ENCODE measurements at places on chromosomes 4 and X. TPM values are rescaled to one million over a fixed set of nuclear protein-coding genes. Genes with fewer than 3 reads are reported as not detected.
A peak's percentile ranks its signal among the peaks of the same experiment; 100 is the strongest.

Gene ARHGAP10
- 27.0 TPM for total RNA-seq

Gene KDR
- 496 TPM for total RNA-seq

Gene ARL13A
- total RNA-seq = not detected

Gene JADE1
- 13.1 TPM for total RNA-seq

Gene SPIN4
- 16.6 TPM for total RNA-seq

DNA sequence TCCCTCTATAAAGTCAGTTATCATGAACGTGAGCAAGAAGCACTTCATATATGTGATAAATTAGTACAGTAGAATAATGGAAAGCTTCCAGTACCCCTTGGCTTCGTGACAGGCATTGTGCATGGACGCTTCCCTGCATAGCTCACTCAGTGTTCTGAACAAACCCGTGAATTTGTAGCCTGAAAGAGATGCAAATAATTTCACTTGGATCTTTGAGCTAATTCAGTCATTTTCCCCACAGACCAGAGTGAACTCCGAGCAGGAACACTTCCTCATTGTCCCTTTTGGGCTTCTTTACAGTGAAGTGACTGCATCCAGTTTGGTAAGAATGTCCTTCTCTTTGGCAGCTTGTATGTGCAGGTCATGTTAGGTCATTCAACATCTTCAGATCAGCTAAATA is 50.1 kb downstream of the ADD1 start:
- DNase-seq = no peak

DNA sequence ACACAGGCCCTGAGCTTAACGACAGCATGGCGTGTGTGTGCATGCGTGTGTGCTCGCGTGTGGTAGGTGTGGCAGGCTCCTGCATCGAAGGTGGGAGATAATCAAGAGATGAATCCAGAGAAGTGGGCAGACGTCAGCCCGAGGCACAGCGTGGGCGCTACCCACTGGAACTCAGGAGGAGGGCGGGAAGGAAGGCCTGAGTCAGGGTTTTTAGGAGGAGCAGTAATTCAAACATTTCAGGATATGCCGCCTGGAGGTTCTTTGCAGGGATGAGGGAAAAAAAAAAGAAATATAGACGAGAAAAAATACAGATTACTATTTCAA is 66.3 kb upstream of the STX18 start:
- no peak for DNase-seq

DNA sequence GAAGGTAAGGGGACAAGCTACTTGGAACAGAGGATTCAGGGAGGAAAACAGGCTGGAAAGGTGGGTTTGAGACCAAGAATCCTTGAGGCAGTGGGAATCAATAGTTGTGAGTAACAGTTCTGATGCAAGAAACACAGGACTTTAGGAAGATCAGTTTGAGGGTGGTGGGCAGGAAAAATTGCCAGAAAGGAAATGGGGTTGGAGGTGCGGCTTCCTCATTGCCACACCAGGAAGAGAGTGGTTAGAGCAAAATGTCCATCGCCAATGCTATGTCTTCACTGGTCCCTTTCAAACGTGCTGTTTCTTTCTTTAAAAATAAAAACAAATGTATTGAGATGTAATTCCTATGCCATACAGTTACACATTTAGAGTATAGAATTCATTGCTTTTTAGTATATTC is 57.1 kb upstream of the NOCT start:
- no peak for DNase-seq

DNA sequence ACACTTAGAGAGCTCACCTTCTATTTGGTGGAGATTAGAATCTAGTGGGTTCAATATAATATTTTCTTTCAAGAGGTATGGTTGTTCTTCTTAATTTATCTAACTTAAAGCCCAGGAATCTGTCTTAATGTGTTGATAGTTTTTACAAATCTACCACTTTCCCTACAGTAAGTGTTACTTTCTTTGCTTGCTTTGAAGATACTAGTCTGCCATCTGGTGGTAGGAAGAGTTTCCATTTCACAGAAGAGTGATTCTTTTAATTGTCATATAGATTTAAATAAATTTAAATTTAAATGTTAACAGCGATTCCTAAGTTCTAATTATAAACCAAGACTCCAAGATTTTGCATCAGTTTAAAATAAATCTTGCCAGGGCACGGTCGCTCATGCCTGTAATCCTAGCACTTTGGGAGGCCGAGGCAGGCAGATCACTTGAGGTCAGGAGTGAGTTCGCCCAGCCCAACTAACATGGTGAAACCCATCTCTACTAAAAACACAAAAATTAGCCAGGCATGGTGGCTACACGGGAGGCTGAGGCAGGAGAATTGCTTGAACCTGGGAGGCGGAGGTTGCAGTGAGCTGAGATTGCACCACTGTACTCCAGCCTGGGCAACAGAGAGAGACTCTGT is 43.5 kb downstream of the NUDT9 start:
- peak; percentile 29 for DNase-seq

DNA sequence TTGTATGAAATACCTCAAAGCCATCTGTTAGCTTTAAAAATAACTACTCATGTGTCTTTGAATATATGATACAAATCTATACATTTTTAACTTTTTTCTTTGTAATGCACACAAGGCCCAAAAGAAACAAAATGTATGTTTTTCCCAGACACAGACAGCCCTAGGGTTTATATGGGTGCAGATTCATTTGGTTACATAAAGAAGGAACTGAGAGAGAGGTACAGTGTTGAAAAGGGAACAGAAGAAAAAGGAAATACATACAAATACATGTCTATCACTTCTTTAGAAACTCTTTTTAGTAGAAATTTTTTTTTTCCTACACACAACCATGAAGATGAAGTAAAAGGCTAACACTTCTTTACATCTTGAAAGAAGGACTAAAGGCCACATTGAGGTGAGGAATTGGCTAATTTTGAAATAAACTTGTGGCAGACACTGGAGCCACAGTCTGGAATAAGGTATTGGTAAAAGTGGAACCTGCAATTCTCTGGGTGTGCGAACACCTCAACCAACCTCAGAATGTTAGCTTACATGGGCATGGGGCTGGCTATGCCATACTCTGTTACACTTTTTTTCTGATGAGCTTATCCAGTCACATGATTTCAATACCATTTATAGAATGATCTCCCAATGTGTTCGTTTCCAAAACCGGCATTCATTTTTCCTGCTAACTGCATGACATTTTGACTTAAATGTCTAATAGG is 67.9 kb downstream of the FAM47C start:
- no peak for DNase-seq

DNA sequence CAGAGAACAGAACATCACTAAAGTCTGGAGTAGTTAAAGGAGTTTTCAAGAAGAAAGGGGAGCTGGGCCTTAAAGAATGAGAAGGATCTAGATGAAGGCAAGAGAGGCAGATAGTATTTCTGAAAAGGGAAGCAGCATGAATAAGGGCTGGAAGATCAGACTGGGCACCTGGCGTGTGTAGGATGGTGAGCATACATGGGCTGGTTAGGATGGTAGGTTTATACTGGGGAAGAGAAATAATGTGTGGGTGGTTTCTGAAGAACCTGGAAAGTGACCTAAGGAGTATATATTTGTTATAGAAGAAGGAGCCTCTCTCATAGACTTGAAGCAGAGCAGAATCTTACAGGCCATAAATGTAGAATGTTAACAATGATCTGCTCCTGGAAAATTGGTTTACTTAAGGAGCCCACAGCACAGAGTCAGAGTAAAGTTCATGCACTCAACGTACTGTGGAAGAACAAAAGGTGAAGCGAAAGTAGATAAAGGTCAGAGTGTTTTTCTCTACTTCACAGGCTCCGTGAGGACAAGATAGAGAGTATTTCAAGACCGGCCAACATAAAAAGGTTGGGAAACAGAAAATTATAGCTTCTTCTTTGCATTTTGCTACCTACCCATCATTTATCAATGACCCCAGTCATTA is 35.8 kb downstream of the MBNL3 start:
- DNase-seq = no peak

DNA sequence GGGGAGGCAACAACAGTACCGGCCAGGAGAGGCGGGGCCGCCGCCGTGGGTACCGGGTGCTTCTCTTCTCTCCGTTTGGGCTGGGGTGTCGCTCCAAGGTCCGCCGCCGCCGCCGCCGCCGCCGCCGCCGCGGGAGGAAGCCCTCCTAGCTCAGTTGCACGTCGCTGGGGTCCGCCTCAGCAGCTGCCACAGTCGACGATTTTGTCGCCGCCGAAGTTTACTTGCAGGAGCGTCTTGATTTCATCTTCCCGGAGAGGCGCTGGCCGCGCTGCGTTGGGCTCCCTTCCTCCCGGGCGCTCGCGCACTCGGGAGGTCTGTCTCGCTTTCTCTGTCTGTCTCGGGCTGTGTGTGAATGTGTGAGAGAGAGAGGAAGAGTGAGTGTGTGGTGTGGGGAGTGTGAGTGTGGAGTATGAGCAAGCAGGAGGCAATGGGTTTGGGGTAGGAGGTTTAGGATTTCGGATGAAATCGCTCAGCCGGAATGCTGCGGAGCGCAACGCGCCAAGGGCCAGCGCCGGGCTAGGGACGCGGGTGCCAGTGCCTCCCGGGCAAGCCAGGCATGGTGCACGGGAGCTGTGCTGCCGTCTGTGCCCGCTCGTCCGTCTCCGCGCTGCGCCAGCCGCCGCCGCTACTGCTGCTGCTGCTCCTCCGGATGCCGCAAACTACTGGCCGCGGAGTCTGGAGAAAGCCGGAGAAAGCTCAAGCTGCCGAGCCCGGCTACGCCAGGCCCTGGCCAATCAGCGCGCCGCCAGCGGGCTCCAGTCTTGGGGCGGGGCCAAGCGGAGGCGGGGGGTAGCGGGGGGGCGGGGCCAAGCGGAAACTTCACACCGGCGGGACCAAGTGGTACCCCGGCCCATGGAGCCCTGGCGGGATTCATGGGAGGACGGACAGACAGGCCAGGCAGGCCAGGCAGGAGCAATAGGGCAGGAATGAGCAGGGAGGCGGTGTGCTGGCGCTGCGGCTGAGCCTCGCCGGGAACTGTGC is at the start of gene PCDH19:
TSS of gene PCDH19 (minus strand) at position 664 of the 981 bp plus-strand sequence. CDS start 1,676 bp downstream, outside the sequence.
- no peak for DNase-seq

GRCh38 chr4:23978002-23978401 is 88.2 kb upstream of the PPARGC1A start:
- no peak for DNase-seq

GRCh38 chrX:118513120-118513898 is 17.7 kb downstream of the DOCK11 start:
- no peak for DNase-seq

- no peak for DNase-seq
Observed at GRCh38 chrX:3501833-3502535, 155.5 kb upstream of the MXRA5 start.

GRCh38 chr4:90061881-90062280 is 65.3 kb upstream of the CCSER1 start:
- no peak for DNase-seq

- no peak for DNase-seq
Observed at GRCh38 chr4:89243733-89244252, 63.8 kb downstream of the GPRIN3 start.

DNA sequence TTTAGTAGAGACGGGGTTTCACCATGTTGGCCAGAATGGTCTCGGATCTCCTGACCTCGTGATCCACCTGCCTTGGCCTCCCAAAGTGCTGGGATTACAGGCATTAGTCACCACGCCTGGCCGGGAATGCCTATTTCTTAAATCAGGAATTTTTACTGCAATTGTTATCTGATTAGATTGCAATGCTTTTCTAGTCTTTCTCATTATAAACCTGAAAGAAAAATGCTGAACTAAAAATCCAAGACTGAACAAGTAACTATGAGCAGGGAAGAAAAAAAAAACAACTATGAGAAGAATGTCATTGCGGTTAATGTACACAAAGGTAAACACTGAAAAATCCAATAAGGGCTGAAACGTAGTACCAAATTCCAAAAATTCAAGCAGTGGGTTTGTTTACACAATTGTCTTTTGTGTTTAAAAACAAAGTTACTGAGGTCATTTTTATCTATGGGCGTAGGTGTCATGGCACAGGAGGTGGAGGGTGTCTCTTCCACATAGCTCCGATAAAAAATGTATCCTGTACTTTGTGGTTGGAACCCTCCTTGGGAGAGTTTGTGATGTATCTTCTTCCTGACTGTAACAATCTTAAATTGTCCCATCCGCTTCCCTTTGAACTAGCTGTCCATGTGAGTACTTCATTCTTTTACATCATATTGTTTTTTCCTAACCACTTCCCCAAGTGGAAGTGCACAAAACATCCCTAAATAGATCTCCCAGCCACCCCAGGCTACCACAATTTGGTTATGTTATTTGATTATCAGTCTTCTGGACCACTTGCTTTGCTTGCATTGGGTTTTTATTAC is 11.1 kb upstream of the TMEM156 start:
- no peak for DNase-seq

DNA sequence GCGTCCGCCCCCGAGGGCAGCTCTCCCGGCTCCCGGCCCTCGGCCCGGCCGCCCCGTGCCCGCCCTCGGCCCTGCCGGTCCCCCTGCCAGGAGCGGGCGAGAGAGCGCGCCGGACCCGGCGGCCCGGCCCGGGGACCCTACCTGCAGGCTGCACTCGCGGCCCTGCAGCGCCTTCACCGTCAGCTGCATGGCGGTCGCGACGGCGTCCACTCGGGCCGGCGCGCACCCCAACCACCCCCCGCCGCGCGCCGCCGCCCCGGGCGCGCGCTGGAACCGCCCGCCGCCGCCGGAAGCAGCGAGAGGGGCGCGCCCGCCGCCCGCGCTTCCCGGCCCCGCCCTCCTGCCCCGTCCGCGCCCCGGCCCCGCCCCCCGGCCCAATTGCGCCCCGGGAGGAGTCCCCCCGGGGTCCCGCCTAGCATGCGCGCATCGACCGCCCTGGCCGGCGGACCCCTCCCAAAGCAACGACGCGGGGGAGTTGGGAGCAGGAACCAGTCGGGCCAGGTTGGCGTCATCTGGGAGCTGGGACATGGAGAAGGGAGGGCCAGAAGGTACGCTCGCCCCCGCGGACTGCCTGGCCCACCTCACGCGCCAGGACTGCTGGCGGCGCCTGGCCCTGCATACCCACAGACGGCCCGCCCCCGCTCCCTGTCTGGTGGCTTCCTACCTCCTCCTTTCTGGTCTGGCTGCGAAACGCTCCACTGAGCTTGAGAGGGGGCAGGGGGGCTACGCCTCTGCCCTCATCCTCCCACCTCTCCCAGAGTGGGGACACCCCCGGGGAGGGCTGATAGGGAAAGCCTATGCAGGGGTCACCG is at the start of gene UBL4A:
TSS of gene UBL4A (minus strand) at position 220 of the 812 bp plus-strand sequence. CDS start at position 189, 31 bp downstream.
- DNase-seq = no peak

GRCh38 chrX:21735038-21735767 is 22.7 kb downstream of the SMPX start:
- DNase-seq = no peak

DNA sequence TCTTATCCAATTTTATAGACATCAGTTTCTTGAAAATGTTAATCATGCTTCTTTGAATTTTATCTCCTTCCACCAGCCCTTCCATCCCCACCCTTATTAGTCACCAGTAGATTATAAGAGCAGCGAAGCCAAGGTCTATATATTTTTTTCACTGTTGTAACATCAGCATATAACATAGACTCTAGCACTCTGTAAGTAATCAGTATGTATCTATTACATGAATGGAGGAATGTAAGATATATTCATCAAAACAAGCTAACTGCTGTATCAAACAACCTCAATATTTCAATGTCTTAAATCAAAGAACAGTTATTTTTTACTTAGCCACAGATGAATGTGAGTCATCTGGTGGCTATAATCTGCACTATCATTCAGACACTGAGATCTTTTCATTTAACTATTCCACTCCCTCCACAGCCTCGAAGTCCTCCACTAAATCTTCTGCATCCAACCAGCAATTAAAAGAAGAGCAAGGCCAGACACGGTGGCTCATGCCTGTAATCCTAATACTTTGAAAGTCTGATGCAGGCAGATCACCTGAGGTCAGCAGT is 178.9 kb downstream of the CENPC start:
- no peak for DNase-seq

GRCh38 chrX:41384051-41384705 is 50.2 kb downstream of the DDX3X start:
- DNase-seq = no peak

All from glomerular endothelial cell (primary cell).